Colonic mucosa (tissue), 4 donors: ENCODE measurements at places on chromosomes 7 and 10.

- H3K36me3 ChIP-seq: no peaks in the 10 kb centered on the region
- H3K4me3 ChIP-seq: no peak overlapping the region
- H3K4me1 ChIP-seq: no peaks in the 10 kb centered on the region
- DNase-seq: no peak
- peak overlapping the region; percentile 82 for H3K27ac ChIP-seq
Measured at GRCh38 chr7:231030-231857, 38.9 kb downstream of the FAM20C start.

DNA sequence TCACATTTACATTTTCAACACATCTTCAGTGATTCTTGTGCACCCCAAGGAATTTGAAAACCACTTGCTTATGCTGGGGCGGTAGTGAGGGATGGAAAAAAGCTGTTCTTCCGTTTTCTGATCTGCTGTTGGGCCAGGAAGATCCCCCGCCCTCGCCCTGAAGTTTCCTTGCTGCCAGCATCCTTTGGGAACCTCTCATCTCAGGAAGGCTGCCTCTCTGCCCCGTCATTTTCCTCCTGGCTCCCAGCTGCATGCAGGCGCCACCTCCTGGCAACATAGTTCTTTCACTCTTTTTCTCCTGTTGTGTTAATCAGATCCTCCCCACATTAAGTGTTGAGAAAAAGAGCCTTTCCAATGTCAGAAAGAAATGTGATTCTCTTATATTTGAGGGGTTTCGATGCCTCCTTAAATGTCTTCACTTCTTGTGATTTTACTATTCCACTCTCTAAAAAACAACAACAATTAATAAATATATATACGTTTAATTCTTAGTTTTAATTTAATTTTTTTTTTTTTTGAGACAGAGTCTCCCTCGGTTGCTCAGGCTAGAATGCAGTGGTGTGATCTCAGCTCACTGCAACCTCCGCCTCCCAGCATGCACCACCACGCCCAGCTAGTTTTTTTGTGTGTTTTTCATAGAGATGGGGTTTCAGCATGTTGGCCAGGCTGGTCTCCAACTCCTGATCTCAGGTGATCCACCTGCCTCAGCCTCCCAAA, 122.9 kb downstream of the RALA start:
- peak; percentile 79 for DNase-seq
- no peaks in the 10 kb centered on the region for H3K36me3 ChIP-seq
- H3K27ac ChIP-seq: no peak overlapping the region
- no peak overlapping the region for H3K4me3 ChIP-seq

GRCh38 chr7:132400561-132401142, 175.6 kb downstream of the PLXNA4 start:
- no peak overlapping the region for H3K4me3 ChIP-seq
- H3K36me3 ChIP-seq: no peaks in the 10 kb centered on the region

DNA sequence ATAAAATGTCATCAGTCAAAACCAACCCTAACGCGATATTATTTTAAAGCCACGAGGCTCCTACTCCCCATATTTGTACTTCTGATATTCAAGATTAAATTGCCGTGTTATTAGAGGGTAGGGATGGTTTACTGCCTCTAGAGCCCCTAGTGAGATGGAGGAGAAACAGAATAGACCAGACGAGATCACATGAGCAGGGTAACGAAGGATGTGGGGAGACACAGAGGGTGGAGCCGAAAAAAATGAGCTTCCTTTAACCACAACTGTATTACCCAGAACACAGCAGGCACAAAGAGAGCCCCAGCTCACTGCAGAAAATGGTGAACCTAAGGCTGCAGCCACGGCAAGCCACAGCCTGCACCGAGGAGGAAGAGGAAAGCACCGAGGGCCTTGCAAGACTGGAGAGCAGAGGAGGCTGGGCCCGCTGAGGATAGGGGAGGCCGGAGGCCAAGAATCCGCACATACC, 14.3 kb downstream of the ZC3HAV1 start:
- no peaks in the 10 kb centered on the region for H3K27me3 ChIP-seq
- H3K36me3 ChIP-seq: no peaks in the 10 kb centered on the region
- no peak overlapping the region for H3K4me3 ChIP-seq
- H3K4me1 ChIP-seq: no peaks in the 10 kb centered on the region
- DNase-seq: peak; percentile 41
